Activated CD4-positive, alpha-beta T cell treated with anti-CD3 and anti-CD28 coated beads, Interleukin-2, Interleukin-4, amounts not matched to agents 100 ng/mL and 50 ng/mL, durations not matched to agents 16 hours and 8 hours (primary cell): ENCODE measurements at places on chromosomes 4 and X.

- DNase-seq: no peak
Observed at GRCh38 chrX:68659385-68659784, 11.9 kb downstream of the STARD8 start.

GRCh38 chrX:120310861-120311726, at the start of gene TMEM255A:
TMEM255A (minus strand) TSS chrX:120311461; CDS start chrX:120311309, 152 bp downstream.
- DNase-seq: no peak

DNA sequence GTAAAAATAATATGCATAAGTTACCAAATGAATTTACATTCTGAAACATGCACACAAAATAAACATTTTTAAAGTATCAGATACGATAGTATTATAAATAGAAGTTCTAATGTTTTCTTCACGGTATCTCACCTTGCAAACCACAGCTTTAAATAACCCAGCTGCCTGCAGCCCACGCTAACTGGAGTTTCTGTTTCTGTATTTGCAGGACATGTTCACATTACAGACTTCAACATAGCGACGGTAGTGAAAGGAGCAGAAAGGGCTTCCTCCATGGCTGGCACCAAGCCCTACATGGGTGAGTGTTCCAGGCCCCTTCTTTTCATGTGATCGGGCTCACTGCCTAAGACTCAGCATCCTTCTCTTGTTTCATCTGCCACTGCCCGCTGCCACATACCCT, 291.7 kb downstream of the EVC2 start:
- DNase-seq: no peak

GRCh38 chr4:70688795-70689231, 481 bp downstream of the UTP3 start:
- DNase-seq: no peak

- no peak for DNase-seq
Observed at GRCh38 chrX:24428516-24428915, 36.6 kb upstream of the PDK3 start.

DNA sequence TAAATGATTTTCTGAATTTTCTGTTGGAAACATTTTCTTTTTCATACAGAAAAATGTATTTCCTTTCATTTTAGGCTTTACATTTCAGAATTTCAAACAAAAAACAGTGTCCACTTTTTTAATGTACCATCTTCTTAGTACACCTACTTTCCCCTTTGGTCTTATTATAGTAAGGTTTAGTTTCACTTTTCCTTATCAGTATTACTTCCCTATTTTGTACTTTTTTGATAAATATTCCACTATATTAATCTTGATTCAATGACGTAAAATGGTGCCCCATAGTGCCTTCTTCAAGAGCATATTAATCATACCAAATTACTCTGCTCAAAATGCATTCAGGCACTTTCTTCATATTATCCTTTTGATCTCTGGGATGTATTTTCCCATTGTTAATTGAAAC, 52.5 kb downstream of the BANK1 start:
- no peak for DNase-seq

DNA sequence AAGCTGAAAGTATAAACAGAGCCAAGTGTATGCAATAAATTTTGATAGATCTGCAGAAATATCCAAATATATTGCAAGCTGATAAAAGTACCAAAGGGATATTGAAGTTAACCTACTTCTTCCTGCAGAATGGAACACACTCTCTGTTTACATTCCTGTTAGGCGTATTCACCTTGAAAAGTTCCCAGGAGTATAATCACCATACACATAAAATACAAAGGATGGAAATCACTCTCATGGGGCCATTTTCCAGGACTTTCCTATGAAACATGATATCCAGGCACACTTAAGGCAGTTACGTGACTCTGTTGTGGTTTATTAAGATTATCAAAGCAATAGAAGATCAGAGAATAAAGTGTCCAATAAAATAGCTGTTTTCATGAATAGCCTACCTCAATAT, 1142.3 kb downstream of the NLGN4X start:
- no peak for DNase-seq

DNA sequence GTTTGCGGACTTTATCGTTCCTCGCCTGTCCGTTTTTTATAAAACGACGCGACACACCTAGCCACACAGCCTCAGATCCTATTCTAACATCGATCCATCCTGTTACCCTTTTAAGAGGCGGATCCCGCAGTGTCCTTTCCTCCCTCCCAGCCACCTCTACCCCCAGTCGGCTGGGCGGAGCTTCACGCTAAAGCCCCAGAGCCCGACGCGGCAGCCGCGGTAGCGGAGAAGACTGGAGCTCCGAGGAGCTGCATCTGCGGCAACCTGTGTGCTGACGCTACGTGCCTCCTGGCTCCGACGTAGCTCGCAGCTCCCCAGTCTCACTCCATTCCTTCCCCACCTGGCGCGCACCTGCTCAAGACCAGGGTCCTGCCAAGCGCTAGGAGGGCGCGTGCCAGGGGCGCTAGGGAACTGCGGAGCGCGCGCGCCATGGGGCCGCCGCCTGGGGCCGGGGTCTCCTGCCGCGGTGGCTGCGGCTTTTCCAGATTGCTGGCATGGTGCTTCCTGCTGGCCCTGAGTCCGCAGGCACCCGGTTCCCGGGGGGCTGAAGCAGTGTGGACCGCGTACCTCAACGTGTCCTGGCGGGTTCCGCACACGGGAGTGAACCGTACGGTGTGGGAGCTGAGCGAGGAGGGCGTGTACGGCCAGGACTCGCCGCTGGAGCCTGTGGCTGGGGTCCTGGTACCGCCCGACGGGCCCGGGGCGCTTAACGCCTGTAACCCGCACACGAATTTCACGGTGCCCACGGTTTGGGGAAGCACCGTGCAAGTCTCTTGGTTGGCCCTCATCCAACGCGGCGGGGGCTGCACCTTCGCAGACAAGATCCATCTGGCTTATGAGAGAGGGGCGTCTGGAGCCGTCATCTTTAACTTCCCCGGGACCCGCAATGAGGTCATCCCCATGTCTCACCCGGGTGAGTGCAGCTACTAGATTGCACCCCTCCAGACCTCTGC, at the start of gene RNF128:
RNF128 (plus strand) TSS at position 217 of the 953 bp plus-strand sequence; CDS start at position 430, 213 bp downstream.
- DNase-seq: peak; percentile 4

GRCh38 chr4:146310319-146311021, 96.1 kb downstream of the REELD1 start:
- no peak for DNase-seq

- DNase-seq: no peak
Observed at GRCh38 chr4:54737421-54737820, 79.7 kb downstream of the KIT start.

- no peak for DNase-seq
Observed at GRCh38 chr4:43189741-43190140, 297.2 kb downstream of the GRXCR1 start.

GRCh38 chr4:53061091-53061850, 199.2 kb downstream of the RASL11B start:
- DNase-seq: no peak

DNA sequence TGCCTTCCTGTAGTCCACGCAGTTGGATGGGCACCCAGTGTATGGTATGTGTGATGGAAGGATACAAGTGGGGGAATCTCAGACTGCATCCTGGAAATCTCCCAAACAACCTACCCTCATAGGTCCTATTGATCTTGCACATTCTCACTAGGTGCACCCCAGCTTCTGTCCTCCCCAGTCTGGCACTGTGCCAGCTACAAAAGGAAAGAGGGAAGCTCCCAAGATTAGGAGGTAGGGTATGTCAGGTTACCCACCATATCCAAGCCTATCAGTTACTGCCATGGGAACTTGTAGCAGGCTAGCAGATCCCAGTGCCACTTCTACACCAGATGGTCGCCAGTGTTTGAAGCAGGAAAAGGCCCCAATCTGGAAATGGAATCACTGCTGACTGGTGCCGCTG, 11.6 kb downstream of the TBX22 start:
- DNase-seq: no peak
